RCC 7860 (cell line): ENCODE measurements at places on chromosomes 6 and 20.

DNA sequence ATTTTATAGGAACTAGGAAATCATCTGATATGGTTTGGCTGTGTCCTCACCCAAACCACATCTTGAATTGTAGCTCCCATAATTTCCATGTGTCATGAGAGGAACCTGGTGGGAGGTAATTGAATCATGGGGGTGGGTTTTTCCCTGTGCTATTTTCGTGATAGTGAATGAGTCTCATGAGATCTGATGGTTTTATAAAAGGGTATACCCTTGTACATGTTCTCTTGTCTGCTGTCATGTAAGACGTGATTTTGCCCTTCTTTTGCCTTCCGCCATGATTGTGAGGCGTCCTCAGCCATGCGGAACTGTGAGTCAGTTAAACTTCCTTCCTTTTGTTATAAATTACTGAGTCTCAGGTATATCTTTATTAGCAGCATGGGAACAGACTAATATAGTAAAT, 27.9 kb downstream of the EPM2A start:
- DNase-seq = no peak

- DNase-seq = peak; percentile 76
Observed at GRCh38 chr6:16544006-16544405, 217.3 kb downstream of the ATXN1 start.

GRCh38 chr6:128519132-128519930, 1.1 kb downstream of the PTPRK start:
- peak; percentile 49 for DNase-seq

DNA sequence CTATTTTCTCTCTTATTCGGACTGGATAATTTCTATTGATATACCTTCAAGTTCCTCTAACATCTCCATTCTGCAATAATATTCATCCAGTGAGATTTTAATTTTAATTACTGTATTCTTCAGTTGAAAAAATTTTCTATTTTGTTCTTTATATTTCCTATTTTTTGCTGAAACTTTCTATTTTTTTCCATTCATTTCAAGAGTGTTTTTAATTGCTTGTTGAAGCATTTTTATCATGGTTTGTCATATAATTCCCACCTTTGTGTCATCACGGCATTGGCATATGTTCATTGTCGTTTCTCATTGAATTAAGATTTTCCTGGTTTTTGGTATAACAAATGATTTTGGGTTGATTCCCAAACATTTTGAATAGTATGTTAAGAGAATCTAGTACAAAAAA, 214.9 kb upstream of the HDDC2 start:
- DNase-seq = no peak

DNA sequence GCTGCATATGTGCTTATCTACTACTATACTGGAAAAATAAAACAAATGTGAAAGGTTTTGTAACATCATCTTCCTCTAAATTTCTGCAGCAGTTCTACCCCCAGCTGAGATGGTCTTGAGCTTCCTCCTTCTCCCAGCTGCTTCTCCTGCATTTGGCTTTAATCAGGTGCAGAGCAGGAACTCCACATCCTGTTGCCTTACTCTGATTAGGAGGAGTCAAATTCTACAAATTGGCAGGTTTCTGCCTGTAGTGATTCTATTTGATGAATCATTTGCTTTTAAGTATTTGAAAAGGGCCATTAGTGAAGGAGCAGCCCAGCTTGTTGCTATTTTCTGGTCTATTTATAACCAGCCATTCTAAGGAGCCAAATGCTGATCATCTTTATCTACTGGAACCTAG, 224.5 kb downstream of the GMDS start:
- no peak for DNase-seq

GRCh38 chr6:10545482-10545881, 24.3 kb downstream of the GCNT2 start:
- no peak for DNase-seq

GRCh38 chr6:42970871-42971612, 7.9 kb downstream of the PEX6 start:
- peak; percentile 34 for DNase-seq

- DNase-seq = no peak
Observed at GRCh38 chr6:113406048-113406695, 451.0 kb upstream of the MARCKS start.

GRCh38 chr20:50560867-50561266, 50.7 kb downstream of the PTPN1 start:
- DNase-seq = no peak

- DNase-seq = no peak
Observed at GRCh38 chr20:13012886-13013285, 4.1 kb downstream of the SPTLC3 start.

DNA sequence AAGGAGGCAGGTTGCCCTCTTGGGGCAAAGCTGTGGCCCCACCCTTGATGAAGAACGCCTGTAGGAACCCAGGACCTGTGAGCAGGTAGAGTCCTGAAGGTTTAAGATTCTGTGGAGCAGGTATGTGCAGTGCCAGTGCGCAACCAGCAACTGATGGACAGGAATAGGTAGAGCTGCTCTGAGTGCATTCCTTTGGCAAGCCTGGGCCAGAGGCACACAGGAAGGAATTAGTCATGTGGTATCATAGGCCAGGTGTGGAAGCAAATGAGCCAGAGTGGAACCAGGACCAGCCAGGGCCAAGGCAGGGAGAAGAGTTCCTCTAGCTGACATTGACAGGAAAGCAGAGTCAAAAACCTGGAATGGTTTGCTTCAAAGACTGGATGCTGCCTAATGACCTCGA, 1.4 kb upstream of the KHDC1 start:
- no peak for DNase-seq

DNA sequence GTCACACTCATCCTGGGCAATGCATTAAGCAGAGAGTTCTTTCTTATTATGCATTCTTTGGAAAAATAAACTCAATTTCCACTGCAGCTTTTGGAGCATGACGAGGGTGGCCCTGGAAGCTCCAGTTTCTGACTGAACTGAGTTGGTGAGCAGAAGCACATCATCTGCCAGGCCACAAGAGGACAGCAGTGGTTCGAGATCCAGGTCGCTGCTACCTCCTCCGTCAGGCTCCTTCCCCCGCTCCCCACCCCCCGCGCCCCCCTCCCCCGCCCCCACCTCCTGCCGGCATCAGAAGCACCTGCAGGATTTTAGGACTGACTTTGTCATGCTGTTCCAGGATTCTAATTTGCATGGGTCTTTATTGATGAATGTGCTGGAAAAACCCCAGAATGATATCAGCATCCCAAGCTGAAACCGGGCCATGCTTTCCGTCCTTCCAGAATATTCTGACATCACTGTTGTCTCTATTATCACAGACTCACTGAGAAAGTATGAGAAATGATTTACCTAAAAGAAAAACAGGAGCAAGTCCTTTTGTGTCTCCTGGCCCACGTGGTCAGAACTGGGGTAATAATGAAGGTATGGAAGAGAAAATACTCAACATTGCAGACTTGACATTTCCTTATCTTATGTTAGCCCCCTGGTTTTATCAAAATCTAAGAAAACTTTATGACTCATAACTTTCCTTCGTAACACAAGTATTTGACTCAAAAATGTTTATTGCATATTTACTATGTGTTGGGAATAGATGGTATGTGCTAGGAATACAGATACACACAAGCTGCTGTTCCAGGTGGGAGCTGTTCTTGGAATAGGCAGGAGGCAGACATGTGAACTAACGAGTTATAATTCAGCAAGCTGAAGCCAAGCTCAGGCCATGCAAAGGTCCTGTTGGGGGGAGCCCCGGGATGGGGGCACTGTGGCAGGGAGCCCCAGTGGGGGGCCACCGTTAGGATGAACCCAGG, 220.2 kb upstream of the EXOC2 start:
- DNase-seq = no peak

DNA sequence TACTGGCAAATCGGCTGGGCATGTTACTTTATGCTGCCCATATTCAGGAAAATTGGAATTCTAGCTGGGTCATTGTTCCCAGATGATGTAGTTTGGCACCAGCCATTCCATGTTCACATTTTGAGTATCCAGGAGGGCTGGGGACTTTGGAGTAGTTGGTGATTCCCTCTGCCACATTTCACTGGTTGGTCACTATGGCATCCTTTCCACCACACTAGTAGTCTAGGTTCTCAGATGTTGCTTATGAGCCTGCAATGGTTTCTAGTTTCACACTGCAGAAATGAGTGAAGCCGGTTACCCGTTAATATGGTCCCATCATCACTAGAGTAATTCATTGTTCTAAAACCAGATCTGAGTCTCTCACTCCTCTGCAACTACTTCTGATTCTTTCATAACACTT, 4.6 kb downstream of the PTPN1 start:
- DNase-seq = no peak

GRCh38 chr6:146301764-146302163, 241.9 kb upstream of the RAB32 start:
- no peak for DNase-seq

- DNase-seq = no peak
Observed at GRCh38 chr6:3724451-3725144, 26.9 kb downstream of the PXDC1 start.

GRCh38 chr6:80333342-80333741, 226.9 kb downstream of the BCKDHB start:
- DNase-seq = no peak

DNA sequence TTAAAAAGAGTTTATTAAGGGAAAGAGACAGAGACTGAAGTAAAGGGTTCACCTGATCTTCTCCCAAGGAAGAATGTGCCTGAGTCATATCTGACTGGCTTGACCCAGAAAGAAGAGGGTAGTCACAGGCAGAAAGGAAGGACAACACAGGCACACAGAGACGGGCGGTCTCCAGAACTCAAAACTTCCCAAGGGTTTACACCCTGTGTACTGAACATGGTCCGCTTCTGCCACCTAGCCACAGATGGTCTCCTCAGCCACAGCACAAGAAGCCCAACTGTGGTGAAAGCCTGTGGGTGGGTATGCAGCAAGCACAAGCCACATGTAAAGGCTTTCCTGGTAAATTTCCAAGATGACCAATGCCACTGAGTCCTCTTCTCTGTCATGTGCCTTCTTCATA, 17.2 kb downstream of the UNC5CL start:
- DNase-seq = peak; percentile 67

DNA sequence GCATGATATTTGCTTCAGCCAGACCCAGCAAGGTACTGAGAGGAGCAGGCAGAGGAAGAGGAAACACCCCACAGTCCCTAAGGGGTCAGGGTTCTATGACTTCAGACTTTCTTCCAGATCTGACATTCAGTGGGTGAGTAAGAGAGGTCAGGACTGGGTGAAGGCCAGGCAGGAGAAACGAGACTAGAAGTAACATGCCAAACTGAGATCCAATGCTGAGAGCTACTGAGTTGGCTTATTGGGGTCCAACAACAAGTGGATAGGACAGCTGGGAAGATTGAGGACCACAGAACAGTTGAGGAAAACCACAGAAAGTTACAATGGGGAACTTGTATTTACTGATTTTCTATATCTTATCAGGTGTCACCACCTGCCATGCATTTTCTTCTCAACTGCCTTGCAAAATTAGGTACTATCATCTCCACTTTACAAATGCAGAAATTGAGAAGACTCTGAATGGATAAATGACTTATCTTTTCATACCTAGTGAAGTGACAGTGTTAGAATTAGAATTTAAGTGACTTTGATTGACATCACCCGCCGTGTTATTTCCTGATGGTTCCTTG, 43.8 kb upstream of the HIVEP1 start:
- no peak for DNase-seq

- no peak for DNase-seq
Observed at GRCh38 chr20:49394264-49394663, 88.2 kb downstream of the KCNB1 start.

- DNase-seq = no peak
Observed at GRCh38 chr6:104943781-104944180, 13.1 kb upstream of the LIN28B start.

- DNase-seq = no peak
Observed at GRCh38 chr6:43269273-43270007, 26.2 kb downstream of the TTBK1 start.

DNA sequence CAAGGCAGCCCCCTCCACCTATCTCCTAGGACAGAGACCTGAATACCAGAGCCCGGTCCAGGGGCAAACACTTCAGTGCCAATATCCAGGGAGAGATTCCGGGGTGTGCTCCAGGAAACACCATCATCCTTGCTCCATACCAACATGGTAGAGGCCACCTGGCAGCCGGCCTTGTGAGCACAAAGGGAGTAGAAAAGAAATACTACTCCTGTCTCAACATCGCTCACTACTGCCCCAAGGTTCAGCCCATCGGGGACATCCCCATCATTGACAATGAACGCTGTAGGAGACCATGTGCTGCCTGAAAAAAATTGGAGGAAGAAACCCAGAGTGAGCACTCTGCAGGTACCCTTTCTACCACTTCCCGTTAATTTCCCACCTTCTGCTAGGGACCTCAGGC, 1.5 kb downstream of the NEU1 start:
- no peak for DNase-seq

- no peak for DNase-seq
Observed at GRCh38 chr20:51142448-51142847, 119.5 kb upstream of the KCNG1 start.

DNA sequence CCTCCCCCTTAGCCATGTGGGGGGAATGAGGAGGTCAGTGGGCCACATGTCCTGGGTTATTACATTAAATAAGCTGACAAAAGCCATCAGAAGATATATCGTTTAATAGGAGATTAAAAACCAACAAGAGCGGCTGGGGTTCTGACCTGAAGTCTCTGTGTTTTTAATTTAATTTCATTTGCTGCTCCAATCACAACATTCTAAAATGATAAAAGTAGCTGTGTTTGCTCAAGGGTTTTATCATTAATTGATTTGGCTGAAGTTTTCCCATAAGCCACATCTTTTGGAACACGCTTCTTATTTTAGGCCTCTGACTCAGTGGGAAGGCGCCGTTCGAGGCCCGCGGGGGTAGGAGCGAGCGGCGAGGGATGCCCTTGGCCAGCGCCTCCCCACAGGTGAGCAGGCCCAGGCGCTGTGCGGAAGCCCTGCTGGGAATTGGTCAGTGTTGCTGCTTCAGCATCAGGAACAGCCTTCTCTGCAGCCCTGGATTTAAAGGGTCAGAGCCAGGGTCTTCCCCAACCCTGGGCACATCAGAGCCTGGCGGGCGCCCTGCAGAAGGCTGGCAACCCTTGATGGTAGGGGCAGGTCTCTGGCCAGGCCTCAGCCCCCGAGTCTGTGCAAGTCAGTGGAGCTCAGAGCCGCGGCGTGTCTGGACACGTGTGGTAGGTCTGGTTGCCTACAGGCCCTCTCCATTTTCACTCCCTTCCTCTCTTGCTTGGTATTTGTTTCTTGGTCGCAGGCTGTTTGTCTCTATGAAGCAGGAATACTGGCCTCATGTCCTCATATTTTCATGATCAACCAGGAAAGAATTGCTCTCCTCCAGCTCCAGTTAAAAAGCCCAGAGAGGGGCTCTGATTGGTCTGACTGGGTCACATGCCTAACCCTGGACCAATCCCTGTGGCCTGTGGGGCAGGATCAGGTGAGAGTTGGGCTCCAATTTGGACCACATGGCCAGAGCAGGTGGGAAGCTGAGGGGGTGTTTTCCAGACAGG, 30.9 kb upstream of the MLN start:
- DNase-seq = no peak

- DNase-seq = no peak
Observed at GRCh38 chr6:10194816-10195672, 219.8 kb downstream of the TFAP2A start.

DNA sequence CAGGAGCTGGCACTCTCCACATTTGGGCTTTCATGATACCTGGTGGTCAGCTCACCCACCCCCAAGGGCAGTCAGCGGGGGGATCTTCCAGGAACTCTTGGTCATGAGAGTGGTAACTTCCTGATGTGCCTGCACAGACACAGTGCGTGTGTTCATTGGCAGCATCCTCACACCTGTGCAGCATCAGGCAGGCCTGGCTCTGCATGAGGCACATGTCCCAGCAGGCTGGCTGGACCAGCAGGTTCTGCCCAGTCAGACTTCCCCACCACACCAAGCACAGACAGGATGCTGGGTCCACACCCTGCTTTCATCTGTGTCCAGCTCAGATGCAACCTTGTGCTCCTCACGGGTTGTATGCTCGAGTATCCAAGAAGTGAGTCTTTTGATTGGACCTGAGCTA, 15.7 kb upstream of the UNC93A start:
- no peak for DNase-seq
